ENCODE measurements at places on chromosomes 11 and 22.

DNA sequence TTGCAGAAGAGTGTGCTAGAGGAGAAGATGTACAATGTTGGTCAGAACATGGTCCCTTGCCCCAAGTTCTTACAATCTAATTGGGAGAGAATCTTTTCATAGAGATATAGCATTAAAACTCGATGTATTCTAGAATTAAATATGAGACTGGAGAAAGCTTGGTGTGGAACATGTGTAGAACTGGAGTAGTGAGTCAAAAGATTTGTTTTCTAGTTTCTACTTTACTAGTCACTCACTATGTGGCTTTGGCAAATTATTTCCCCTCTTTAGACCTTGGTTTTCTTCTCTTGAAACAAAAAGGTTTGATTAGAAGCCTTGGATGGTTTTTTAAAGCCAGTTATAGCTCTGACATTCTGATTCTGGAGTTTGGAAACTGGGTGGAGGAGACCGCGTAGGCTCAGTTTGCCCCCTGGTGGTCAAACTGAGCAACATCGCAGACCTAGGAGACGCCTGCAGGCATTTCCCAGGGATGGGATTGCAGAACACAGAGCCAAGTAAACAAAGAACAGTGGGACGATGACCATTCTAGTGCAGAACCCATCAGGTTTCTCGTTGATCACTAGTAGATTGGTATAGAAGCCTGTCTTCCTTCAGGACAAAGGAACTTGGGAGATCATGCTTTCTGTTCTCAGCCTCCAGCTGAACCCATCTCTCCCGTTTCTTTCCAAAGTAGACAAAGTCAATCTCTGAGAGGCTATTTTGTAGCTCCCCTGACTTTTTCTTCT, 8.5 kb upstream of the CHRDL2 start:
- no peak for DNase-seq

DNA sequence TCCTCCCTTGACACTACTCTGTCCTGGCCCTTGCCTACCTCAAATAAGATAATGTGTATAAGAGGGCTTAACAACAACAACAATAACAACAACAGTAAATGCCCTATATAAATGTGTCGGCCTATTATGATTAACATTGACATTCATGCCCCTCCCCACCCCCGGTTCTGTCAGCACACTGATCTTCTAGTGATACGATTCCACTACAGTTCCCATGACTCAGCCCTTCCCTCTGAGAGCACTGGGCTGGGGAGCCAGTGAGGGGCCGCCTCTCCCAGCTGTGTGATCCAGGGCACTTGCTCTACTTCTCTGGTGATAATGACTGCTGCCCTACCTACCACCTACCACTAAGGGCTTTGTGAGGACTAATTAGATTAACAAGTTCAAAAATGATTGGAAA, 92.2 kb upstream of the PHOX2A start:
- DNase-seq = no peak

- no peak for DNase-seq
Observed at GRCh38 chr11:9955391-9955790, 291.5 kb downstream of the SWAP70 start.

DNA sequence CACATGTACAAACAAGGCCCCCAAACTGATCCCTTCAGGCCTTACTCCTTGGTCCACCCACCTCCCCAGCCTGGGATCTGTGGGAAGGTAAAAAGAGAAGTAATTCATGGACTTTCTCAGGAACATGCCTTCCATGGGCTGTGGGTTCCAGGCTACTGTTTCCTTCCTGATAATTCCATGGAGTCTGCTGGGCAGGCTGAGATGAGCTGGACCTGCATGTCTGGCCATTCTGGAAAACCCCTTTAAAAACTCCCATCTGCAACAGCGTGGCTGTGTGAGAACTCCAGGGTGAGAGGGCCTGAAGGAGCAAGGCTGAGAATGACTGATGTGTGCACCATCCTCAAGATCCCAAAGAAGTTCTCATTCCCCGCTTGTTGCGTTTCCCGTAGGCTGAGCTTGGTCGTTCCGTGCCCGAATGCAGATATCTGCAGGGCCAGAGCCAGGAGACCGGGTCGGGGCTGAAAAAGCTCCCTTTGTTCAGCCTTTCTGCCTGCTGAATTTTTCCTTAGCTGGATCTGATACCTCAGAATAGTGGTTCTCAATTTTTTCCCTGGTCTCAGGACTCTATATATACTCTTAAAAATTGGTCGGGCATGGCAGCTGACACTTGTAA, 72.9 kb downstream of the NAT10 start:
- DNase-seq = no peak

- no peak for DNase-seq
Observed at GRCh38 chr22:27853424-27853823, 51.9 kb upstream of the MN1 start.
